ENCODE measurements at places on chromosomes 11 and 22.
A peak's percentile ranks its signal among the peaks of the same experiment; 100 is the strongest.

DNA sequence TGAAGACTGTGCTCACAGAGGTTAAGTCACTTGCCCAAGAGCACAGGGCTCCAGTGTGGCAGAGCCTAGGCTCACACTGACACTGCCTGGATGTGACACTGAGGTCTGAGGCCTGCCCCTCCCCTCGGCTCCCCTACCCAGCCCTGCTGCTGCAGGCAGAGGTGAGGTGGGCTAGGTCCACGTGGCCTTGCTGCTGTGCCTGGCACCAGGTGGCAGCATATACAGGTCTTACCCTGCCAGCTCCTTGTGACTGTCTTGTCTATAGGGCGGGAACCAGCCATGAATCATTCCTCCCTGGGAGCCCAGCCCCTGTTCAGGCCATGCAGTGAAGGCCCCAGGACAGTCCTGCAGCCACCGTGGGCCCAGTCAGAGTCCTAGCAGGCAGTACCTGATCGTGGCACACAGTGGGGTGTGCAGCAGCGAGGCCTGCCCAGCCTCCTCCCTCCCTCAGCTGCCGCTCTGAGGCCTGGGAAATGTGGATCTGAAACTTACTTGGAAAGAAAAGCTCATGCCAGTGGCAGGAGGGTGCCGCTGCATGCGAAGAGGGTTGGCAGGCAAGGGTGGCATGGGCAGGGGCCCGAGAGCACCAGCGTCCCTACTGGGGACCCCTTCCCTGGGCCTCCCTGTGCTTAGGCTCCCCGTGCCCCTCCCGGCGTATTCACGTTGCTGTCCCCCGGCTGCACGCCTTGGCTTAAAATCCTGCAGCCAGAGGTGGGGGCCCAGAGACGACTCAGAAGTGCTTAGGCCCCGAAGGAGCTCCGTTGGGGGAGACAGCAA is 1.2 kb upstream of the CERK start:
- peak; percentile 92 for DNase-seq

- no peak for DNase-seq
Measured at GRCh38 chr11:103532133-103532788, 423.0 kb downstream of the DYNC2H1 start.

GRCh38 chr22:23306926-23307325 is 126.6 kb downstream of the BCR start:
- no peak for DNase-seq

DNA sequence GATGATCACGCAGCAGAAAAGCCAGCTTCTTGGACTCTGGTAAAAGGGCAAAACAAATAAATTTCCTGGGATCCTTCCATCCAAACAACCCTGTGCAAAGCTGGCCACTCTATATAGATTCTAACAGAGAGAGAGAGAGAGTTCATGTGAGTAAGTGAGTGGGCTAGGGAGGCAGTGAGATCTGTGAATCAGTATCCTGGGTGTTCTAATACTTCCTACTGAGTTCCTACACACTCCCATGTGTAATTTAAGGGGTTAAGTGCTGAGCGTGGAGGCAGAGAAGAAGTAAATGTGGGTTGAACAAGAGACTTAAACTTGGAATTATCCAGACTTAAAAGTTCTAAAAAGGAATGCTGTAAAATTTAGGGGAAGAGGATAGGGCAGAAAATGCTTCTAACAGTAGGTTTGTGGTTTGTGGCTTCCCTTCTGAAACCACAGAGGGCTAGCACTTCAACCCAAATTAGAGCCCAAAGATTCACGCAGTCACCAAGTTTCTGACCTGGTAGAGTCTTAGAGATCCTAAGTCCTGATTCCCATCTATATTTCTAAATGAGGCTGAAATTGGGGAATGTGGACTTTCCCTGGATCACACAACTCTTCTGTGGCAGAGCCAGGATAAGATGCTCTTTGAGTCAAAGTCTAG is 413.9 kb downstream of the TENM4 start:
- no peak for DNase-seq

GRCh38 chr22:39482768-39483167 is 19.3 kb upstream of the MIEF1 start:
- no peak for DNase-seq

- DNase-seq, result no peak
Measured at GRCh38 chr11:80986421-80987074, 1545.7 kb upstream of the TENM4 start.

GRCh38 chr22:45553351-45554039 is 50.8 kb downstream of the FBLN1 start:
- peak; percentile 83 for DNase-seq

GRCh38 chr11:10291801-10292638 is 2.0 kb downstream of the SBF2 start:
- no peak for DNase-seq

DNA sequence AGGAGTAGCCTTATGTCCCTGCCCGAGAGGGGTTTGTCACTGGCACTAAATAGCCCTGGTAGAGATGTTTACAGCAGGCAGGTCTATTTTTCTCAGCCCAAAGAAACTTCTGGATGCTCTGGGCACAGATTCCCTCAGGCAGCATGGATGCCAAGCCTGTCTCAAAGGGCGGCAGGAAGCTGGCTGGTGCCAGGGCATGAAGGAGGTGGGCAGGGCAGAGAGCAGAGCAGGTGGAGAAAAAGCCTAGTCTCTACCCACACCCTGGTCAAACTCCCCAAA is 4.1 kb upstream of the GAS2L1 start:
- peak; percentile 30 for DNase-seq

DNA sequence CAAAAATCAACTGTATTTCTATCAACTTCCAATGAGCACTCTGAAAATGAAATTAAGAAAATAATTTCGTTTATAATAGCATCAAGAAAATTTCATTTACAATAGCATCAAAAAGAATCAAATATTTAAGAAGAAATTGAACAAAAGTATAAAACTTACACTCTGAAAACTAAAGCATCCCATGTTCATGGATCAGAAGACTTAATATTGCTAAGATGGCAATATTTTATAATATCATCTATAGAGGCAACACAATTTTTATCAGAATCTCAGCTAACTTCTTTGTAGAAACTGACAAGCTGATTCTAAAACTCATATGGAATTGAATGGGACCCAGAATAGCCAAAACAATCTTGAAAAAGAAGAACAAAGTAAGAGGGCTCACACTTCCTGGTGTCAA is 19.9 kb downstream of the NUP160 start:
- no peak for DNase-seq

DNA sequence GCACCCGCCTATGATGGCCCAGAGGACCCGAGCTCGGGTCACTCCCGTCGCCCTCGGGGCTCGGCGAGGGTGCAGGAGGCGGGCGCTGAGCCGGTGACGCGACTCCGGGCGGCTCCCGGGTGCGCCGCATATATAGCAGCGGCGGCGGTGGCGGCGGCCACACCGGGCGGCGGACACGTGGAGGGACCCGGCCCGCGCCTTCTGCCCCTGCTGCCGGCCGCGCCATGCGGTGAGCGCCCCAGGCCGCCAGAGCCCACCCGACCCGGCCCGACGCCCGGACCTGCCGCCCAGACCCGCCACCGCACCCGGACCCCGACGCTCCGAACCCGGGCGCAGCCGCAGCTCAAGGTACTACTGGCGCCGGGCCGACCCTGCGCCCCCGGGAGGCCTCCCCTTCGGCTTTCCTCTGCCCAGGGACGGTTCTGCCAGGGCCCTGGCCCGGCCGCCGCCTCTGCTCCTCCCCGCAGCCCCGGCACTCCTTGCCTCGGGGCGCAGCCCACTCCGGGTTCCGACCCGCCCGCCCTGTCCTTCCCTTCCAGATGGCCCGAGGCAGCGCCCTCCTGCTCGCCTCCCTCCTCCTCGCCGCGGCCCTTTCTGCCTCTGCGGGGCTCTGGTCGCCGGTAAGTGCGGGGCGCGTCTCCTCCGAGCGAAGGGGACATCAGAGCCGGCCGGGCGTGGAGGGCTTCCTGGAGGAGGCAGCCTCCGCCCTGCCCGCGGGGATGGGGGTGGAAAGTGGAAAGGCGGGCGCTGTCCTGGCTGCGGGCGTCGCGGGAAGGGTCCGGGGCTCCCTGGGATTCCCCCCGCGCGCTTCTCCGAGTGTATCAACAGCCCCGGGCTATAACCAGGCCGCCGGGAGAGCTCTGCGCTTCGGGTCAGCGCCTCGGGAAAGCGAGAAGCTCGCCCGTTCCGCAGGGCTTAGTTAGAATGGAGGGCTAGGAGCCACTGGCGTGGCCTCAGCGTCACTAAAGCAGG is at the start of gene GAL:
Gene GAL (plus strand): TSS at position 160 of the 972 bp plus-strand sequence. CDS start 380 bp downstream, at position 540.
- DNase-seq, result peak; percentile 81

DNA sequence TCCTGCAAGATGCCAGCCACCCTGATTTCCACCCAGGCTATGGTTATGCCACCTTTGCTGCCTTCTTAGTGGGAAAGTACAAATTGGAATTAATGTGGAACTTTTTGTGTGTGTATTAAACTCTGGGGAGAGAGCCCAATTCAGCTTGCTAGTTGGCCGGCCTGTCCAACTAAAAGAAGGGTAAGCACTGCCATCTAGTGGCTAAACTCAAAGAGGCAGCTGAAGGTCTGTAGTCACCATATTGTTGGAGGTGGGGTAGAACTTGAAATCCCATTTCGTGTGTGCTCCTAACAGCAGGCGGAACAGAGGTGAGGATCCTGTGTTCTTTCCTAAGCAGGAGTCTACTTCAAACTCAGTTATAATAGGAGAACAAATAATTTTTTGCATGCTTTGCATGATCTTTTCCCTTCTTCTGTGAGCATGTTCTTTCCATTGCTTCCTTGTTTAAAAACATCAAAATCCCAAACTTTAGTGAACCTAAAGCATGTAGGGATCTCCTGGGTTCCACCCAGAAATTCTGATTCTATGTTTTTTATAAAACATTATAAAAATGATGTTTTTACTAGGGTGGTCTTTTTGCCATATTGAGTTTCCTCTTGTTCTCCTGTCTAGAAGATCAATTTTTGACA is 138.8 kb upstream of the SORL1-AS1 start:
- DNase-seq, result peak; percentile 83

- peak; percentile 88 for DNase-seq
Measured at GRCh38 chr11:17734418-17734911, at the start of gene KCNC1. TSS of gene KCNC1 (plus strand) at chr11:17734781. CDS start at chr11:17736003, 1,222 bp downstream.

GRCh38 chr11:19378814-19379213 is 138.1 kb upstream of the E2F8 start:
- DNase-seq, result no peak

DNA sequence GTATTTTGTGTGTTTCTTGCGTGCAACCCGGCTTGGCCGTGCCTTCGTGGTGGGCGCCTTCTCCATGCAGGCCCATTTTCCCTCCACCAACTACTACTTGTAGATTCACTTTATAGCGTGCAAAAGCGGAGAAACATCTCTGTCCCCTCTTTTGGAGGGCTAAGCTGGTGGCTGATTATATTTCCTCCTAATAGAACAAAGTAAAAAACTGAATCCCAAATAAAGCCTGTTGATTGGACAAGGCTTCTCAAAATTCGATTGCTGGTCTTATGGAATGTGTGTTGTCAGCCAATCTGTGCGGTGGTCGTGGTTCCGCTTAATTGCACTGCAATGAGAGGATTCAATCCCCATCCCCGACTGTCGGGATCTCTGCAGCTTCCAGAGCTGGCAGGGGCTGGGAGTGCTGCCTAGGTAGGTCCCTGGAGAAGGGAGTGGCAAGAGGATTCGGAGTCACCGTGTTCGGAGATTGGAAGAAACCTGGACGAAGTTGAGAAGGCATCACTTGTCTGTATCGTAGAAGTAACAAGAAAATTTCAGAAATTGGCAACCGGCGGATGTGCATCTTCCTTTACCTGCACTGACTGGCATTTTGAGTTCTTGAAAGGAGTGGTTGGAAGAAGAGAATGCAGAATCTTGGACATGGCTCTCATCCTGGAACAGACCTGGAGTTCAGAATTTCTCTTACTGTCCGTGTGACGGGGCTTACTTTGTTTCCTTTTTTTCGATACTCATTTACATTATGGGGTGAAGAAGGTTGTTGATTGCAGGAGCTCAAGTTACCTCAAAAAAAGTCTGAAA is 1.1 kb downstream of the HMGXB4 start:
- DNase-seq, result peak; percentile 2

DNA sequence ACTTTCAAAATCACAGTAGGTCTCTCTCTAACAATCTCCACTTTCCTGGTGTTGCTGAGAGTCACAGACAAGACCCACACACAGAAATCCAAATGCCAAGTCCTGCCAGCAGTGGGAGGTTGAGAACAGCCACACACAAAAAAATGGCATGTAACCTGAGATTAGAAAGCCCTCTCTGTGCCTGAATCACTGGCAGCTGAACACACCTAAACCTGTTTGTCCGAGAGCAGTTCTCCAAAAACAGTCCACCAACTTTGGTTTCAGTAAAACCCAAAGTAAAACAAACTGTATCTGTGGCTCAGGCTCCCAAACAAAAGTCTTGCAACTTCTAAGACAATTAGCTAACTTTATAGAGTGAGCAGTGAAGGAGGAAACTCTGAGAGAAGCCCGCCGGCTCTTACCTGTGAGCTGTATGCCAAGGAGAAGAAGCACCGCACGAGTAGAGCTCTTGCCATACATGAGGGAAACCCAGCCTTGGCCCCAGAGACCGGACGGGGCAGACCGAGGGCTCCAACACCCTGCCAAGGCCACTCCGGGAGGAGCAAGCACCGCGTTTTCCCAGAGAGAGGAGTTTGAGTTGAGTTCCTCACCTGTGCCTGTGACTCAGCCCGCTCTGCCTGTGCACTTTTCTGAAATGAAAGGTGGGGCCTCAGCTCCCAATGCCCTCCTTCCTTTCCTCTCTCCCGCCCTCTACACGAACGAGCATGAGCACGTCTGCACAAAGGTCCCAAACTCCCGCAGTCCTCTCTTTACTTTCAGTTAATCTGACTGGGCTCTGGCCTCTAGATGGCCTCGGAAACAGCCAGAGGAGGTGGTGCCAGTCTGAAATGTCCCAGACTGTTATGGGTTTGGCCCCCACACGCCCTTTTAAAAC is at the start of gene MPZL2:
Gene MPZL2 (minus strand): TSS at position 603 of the 874 bp plus-strand sequence. CDS start 144 bp downstream, at position 459.
- peak; percentile 82 for DNase-seq

DNA sequence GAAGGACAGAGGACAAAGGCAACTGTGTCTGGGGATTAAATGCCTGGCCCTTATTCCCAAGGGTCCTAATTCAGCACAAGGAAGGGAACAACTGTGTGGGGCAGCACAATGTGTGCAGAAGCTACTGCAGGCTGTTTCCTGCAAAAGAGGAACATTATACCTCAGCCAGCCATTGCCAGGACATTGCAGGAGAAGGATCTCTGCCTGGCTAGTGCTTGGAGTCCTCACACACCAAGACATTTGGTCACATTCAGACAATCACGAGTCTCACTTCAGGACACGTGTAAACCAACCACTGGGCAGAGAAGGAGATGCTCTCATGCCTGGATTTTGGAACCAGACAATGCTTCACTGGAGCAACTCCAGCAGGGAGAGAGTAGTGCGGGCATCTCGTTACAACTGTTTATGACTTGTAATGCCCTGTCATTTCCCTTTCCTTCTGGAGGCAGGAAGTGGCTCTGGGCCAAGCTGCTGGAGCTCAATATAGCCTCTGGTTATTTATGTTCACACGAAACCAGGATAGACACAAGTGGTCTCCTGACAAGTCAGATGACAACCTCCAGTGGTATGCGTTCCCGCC is 23.9 kb upstream of the ZC3H12C start:
- DNase-seq, result peak; percentile 19

- peak; percentile 41 for DNase-seq
Measured at GRCh38 chr11:42951266-42951665, 360.5 kb upstream of the API5 start.

DNA sequence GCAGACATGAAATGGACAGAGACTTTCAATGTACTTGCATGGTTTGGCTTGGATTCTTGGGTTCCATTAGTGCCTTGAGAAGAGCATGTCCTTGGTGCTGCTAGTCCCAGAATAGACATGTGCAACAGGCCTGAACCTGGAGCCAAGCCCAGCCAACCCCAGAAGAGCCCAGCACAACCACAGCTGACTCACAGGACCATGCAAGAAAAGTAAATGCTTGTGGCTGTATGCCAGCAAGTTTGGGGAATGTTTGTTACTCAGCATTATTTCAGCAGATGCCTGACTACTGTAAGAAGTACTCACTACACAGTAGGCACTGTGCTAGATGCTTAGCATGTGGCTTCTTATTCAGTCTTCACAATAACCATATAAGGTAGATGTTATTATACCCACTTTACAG is 39.2 kb upstream of the HMGXB4 start:
- no peak for DNase-seq

GRCh38 chr11:7311903-7312302 is 60.2 kb downstream of the SYT9 start:
- peak; percentile 44 for DNase-seq

Measured in DMS53 (cell line).